ENCODE measurements at places on chromosomes 13 and 19.

DNA sequence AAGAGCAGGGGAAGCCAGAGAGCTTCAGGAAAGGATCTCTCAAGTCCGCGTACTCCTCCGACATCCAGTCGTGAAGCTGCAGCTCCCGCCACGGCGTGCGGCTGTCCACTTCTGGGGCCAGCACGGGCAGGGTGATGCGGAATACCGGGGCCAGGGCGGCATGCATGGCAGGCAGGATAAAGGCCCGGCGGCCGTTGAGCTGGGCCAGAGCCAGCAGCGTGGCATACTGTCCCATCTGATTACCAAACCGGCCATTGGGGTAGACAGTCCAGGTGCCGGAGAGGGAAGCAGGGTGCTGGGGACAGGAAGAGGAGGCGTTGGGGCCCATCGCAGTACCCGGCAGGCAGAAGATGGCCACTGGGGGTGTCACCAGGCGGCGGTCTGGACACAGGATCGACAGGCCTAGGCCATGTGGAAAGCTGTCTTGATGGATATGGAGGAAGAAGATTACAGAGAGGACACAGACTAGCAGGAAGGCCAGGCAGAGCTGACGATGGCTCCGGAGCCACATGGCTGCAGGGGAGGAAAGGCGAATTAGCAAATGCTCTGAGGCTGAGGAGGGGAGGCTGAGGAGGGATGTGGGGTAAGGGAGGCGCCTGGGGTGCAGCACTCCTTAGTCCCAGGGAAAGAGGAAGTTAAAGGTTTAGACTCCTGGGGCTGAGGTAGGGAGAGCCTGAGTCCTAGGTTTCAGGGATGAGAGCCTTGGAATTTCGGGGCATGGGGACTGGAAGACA lies 1.5 kb downstream of the FUT1 start:
- H3K36me3 ChIP-seq = no peaks in the 10 kb centered on the region
- no peak for DNase-seq
- no peaks in the 10 kb centered on the region for H3K27me3 ChIP-seq
- H3K4me3 ChIP-seq = peak overlapping the region; percentile 48
- H3K4me1 ChIP-seq = no peaks in the 10 kb centered on the region

GRCh38 chr13:71118779-71119364 lies 748.1 kb downstream of the DACH1 start:
- no peaks in the 10 kb centered on the region for H3K27me3 ChIP-seq
- H3K36me3 ChIP-seq = no peaks in the 10 kb centered on the region
- H3K27ac ChIP-seq = no peak overlapping the region
- no peak overlapping the region for H3K4me3 ChIP-seq
- no peak for DNase-seq
- H3K4me1 ChIP-seq = no peaks in the 10 kb centered on the region

DNA sequence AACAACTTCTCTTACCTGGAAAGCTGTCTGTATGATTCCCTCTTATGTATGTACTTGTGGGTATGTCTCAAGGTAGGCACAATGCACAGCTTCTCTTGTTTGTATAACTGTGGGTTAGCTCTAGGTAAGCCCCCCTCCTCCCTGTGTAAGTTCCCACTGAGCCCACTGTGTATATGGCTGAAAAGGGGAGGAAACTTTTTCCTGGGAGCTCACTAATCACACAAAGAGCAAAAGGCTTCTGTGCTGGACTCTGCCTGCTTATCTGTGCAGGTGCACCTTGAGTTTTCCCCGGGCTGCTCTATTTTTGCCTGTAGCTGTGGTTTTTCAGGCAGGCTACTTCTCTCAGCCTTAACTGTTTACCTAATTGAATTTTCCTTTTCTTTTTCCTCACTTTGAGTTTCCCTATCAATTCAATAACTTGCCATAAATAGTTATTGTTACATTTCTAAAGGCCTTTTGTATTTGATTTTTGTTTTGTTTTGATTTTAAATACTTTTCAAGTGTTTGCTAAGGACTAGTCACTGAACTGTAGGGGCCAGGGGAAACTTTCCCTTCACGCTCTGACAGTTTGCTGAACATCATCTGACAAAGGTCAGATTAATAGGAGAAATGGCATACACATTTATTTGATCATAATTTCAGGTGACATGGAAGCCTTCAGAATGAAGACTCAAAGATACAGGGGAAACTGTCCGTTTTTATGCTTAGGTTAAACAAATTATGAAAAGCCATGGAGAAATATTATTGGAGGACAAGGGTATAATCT lies 423.5 kb upstream of the ATXN8OS start:
- no peaks in the 10 kb centered on the region for H3K36me3 ChIP-seq
- H3K4me1 ChIP-seq = no peaks in the 10 kb centered on the region
- H3K4me3 ChIP-seq = no peak overlapping the region
- H3K27me3 ChIP-seq = no peaks in the 10 kb centered on the region
- DNase-seq = no peak
- H3K27ac ChIP-seq = no peak overlapping the region

DNA sequence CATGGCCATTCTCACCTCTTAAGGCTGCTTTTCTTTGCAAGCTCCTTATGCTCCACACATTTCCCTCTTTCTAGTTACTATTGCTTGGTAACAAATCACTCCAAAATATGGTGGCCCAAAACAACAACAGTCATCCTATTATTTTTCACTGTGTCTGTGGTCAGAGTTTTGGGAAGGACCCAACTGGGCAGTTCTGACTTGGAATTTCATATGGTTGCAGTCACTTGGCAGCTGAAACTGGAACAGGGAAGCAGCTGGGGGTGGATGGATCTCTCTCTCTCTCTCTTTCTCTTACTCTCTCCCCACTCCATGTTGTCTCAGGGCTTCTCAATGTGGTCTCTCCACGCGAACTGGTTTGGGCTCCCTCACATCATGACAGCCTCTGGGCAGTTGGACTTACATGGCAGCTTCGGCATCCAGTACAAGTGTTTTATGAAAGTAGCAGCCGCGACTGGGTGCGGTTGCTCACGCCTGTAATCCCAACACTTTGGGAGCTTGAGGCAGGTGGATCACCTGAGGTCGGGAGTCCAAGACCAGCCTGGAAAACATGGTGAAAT lies 39.6 kb downstream of the NUMBL start:
- H3K4me1 ChIP-seq = peaks cover 22% of the 10 kb centered on the region
- H3K27me3 ChIP-seq = no peaks in the 10 kb centered on the region
- H3K4me3 ChIP-seq = no peak overlapping the region
- no peaks in the 10 kb centered on the region for H3K36me3 ChIP-seq

GRCh38 chr13:75258159-75258782 lies 223.7 kb downstream of the TBC1D4 start:
- no peaks in the 10 kb centered on the region for H3K4me1 ChIP-seq
- no peak overlapping the region for H3K4me3 ChIP-seq
- H3K27me3 ChIP-seq = no peaks in the 10 kb centered on the region
- DNase-seq = no peak
- no peaks in the 10 kb centered on the region for H3K36me3 ChIP-seq

DNA sequence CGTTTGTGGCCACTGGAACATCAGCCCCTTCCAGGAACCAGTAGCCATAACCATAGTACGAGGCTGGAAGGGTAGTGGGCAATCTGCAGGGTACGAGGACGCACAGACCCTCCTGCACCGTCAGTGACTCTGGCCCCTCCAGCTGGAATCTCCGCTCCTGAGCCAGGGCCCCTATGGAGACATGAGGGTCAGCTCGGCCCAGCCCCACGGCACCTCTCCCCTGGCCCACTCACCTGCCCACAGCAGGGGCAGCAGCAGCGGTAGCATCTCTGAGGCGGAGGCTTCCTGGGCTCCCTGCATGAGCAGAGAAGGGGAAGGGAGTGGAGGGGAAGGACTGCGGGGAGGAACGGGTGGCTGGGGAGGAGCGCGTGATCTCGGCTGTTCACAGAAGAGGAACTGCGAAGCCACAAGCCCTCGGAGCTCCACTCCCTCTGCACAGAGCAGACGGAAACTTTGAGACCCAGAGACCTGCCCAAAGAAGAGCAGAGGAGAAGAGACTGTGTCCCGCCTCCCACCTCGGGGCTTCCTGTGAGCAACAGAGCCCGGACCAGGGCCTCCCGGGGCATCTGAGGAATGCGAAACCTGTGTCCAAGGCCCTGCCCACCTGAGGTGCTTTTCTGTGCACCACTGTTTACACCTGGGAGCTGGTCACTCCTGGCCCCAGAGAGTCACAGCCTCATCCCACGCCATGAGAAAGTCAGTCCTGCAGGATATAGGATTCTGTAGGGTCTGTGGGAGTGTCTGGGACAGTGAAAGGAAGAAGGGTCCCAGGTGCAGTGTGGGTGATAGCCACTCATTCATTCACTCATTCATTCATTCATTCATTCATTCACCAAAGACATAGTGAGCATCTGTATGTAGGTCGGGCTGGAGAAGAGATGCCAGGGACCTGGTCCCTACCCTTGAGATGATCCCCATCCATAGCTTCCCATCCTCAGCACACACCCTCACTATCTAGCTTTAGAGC lies at the start of gene SIGLEC6:
TSS of gene SIGLEC6 (minus strand) at position 322 of the 967 bp plus-strand sequence. CDS start at position 300, 22 bp downstream.
- H3K27me3 ChIP-seq = no peaks in the 10 kb centered on the region
- no peak within 1 kb of the TSS for H3K4me3 ChIP-seq
- no peak for DNase-seq

All from right atrium auricular region (tissue), 2 donors.